ENCODE measurements at places on chromosomes 5 and 9.

DNA sequence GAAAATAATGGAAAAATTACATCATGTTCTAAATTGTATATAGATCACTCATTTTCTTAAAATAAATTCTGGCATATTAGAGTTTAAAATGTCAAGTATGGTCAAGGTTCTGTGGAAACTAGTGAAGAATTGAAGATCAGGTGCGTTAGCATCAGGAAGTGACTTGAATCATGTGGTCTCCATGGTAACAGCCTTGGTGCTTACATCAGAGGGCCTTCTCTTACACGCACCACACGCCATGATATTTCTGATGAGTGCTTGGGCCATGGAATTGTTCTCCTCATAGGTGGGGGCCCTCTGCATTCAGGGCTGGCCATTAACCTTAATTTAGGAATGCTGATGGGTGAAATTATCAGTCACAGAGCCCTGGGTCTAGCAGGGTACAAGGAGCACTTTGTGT, 288.1 kb upstream of the EFNA5 start:
- no peak for DNase-seq

- DNase-seq = no peak
Measured at GRCh38 chr9:2228641-2229040, 213.5 kb downstream of the SMARCA2 start.

GRCh38 chr5:132203464-132203818, 24.2 kb downstream of the P4HA2 start:
- DNase-seq = no peak

DNA sequence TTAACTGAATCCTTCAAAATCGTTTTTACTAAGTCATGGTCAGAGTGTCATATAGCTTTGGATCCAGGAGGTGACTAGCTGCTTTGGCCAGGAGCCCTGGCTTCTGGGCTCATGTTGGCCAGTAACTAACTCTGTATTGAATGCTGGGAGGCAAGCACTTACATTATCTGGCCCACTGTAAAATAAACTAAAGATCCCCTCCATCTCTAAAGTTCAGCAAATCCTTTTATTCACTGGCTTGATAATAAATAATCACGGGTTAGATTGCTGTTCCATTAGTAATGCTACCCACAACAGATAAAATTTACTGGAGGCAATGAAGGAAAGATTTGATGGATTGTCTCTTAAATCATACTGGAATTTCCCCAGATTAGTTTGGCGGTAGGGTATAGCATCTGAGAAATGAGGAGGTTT, 382.2 kb upstream of the TLE4 start:
- DNase-seq = no peak

GRCh38 chr9:123343443-123344191, 12.4 kb upstream of the CRB2 start:
- DNase-seq = no peak
